Stimulated activated naive CD8-positive, alpha-beta T cell treated with anti-CD3 and anti-CD28 coated beads, Interleukin-15, Interleukin-2, amounts not matched to agents 100 U/mL and 50 U/mL, for 24 hours (primary cell): ENCODE measurements at places on chromosomes 16 and 17.
A peak's percentile ranks its signal among the peaks of the same experiment; 100 is the strongest.

GRCh38 chr17:8100763-8101162 lies 13.2 kb upstream of the ALOX12B start:
- no peak for DNase-seq

- DNase-seq: peak; percentile 7
Observed at GRCh38 chr17:69326377-69327059, 415 bp downstream of the ABCA5 start.

GRCh38 chr17:58965221-58965620 lies 141.5 kb downstream of the TRIM37 start:
- DNase-seq: no peak

DNA sequence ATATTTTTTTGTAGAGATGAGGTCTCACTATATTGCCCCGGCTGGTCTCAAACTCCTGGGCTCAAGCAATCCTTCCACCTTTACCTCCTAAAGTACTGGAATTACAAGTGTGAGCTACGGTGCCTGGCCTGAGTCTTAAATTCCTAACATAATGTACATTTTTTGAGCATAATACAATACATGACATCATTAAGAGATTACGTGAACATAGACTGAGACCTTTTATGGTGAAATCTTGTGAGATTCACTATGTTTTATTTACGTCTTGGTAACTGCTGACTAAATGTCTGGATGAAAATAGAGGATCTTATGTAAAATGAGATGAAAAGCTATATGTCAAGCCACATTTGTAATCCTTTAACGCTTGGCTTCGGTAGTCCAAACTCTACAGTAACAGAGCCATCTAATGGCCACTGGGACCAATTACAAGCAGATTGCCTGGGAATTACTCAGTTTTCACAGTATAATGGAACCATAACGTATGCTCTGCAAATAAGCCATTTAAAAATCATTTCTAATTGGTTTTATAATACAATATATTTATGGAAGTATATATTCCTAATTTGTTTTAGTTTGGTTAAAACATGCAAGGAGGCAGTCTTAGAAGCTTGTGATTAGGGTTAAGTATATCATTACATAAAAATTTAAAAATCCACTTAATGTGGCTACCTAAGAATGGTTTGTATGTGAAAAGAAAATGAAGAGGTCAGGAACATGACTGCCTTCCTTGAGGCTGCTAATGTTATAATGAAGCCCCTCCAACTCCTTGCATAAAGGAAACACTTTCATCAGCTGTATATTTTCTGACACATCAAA lies 8.1 kb upstream of the EFCAB13 start:
- no peak for DNase-seq

GRCh38 chr17:869567-870525 lies 87.7 kb downstream of the MRM3 start:
- no peak for DNase-seq

GRCh38 chr16:13154799-13155198 lies 253.4 kb downstream of the SHISA9 start:
- DNase-seq: no peak

DNA sequence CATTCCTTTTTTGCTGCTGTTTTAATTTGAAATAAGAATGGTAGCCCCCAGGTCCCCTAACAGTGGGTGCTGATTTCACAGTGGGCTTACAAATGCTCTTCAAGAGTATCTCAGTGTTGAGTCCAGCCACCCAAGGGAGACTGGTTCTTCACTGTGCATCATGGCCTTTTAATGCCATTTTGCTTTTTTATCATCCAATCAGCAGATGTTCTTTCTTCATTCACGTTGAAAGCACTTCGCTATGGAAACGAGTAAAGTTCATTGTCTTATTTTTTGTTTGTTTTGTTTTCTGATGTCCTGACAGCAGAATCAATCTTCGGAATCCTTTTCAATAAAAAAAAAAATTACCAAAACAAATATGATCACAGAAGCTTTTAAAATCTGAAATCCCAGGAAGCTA lies 429.0 kb downstream of the MAF start:
- no peak for DNase-seq

GRCh38 chr17:61064087-61064951 lies 335.3 kb upstream of the TBX2 start:
- no peak for DNase-seq

GRCh38 chr17:75269844-75270217 lies 1.2 kb downstream of the MIF4GD start:
- DNase-seq: no peak

GRCh38 chr17:17044846-17045561 lies 2.7 kb downstream of the MPRIP start:
- DNase-seq: no peak

DNA sequence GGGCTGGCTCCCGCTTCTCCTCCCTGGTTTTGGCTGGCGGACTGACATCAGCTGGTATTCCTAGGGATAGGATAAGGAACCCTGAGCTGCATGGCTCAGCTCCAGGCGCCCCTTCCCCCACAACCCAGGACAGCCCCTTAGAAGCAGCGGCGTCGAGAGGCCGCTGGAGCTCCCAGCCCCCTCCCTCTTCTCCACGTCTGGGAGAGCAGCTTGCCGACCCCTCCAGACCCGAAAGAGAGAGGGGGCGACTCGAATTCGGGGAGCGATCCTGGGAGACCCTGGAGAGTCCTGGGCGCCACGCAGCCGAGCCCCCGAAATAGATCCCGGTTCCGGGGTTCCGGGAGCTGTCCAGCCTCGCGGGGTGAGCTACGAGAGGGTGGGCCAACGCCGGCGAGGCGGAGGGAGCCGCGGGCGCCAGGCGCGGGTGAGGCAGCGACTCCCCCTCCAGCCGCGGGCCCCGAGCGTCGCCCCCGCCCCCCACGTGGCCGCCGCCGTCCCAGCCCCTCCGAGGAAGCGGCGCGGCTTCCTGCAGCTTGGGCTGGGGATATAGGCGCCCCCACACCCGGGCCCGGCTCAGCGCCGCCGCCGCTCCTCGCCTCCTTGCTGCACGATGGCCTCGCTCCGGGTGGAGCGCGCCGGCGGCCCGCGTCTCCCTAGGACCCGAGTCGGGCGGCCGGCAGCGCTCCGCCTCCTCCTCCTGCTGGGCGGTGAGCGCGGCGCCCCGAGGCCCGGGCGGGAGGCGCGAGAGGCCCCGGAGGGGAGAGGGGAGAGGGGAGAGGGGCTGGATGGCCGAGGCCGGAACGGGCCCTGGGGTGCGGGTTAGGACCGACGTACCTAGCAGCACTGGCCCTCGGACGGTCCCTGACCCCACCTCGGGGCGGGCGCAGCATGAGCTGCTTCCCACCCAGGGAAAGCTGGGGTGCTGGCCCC lies at the start of gene RAMP2:
Gene RAMP2 (plus strand): TSS at position 576 of the 930 bp plus-strand sequence. CDS start 35 bp downstream, at position 611.
- no peak for DNase-seq

GRCh38 chr17:7548585-7549400 lies at the start of gene TNFSF12:
TNFSF12 (plus strand) TSS chr17:7549058; CDS start chr17:7549154, 96 bp downstream.
- peak; percentile 68 for DNase-seq

GRCh38 chr16:74734361-74735161 lies 33.9 kb upstream of the MLKL start:
- DNase-seq: no peak

DNA sequence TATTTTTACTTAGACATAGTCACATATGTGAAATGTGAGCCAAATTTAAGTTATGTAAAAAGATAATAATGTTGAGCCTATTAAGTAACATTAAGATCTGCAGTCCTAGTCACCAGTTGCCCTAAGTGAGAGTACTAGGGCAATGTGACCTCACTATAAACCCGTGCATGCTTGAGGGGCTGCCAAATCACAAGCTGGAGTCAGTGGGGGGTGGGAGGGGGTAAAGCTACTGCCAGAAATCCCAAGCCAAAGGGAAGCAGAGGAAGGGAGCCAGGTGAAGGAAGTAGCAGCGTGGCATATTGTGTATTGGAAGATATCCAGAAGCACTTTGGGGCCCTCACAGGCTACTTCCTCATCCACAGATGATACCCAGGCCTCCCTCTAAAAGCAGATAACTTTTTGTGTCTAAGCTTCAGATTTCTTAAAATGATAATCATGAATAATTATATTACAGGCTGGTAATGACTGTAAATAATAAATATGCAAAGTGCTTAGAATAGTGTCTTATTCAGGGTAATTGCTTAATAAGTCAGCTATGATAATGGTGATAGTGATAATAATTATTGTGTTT lies 134.1 kb downstream of the CA10 start:
- DNase-seq: no peak

- peak; percentile 28 for DNase-seq
Observed at GRCh38 chr17:18187821-18188761, 4.5 kb downstream of the ALKBH5 start.

- DNase-seq: no peak
Observed at GRCh38 chr17:56661906-56662305, 68.4 kb downstream of the NOG start.

- DNase-seq: no peak
Observed at GRCh38 chr16:59905131-59905530, 1171.0 kb upstream of the GOT2 start.

DNA sequence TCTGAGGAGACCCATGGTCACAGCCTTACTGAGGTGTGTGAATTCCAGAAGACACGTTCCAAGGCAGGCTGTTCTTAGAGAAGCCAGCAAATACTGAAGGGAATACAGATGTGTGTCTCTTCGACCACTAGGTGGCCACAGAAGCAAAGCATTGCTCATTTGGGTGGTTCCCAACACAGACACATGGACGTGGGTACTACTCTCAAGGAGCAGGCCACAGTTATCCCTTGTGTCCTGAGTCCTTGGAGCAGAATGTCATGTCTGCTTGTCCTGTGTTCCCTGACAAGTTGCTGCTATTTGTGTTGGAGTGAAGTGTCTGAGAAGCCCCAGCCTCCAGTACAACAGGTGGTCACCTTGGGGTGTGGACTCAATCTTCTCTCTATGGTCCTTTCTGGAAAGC lies 30.3 kb downstream of the HMOX2 start:
- DNase-seq: peak; percentile 58

DNA sequence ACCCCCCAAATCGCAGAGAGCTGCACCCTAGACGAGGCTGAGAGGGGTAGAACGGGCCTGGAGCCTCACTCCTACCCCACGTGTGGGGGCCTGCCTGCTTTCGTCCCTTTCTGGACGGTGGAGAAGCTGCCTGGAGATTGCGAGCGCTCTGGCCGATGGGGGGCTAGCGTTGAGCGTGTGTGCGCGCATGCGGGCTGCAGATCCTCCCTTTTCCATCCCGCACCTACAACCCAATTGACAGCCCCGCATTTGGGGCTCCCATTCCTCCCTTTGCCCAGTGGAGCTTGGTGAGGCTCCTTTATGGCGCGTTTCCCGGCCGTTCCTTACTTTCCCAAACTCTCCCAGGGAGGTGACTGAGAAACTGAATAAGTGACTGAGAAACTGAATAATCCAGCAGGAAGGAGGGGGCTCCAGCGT lies 907 bp upstream of the ESRP2 start:
- DNase-seq: no peak

GRCh38 chr17:75872434-75873351 lies 5.7 kb downstream of the TRIM47 start:
- DNase-seq: peak; percentile 25

- DNase-seq: no peak
Observed at GRCh38 chr17:40499551-40500189, 1.8 kb downstream of the TNS4 start.

DNA sequence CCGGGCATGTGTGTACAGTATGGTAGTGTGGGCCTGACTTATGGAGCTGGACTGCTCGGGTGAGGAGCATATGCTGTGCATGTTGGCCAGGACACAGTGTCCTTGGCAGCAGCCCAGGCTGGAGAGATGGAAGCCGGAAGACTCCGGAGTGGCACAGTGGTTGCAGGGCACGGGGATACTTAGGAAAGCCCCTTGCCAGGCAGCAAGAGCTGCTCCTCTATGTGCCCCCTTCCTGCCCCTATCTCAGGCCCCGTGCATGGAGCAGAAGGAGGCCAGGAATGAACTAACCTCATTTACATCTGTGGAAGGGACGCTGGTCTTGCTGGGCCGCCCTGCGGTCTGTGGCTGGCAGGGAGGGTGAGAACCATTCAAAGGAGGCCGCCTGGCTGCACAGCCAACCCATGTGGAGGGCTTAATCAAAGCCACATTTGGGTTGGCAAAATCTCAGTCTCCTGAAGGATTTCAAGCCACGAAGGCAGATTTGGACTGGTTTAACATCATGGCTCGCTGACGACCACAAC lies 32.2 kb upstream of the RCVRN start:
- DNase-seq: no peak

- peak; percentile 30 for DNase-seq
Observed at GRCh38 chr17:21573961-21574610, 118.2 kb upstream of the KCNJ18 start.

GRCh38 chr17:56523042-56523441 lies 70.5 kb upstream of the NOG start:
- DNase-seq: no peak

- no peak for DNase-seq
Observed at GRCh38 chr17:8121407-8121680, 2.6 kb downstream of the HES7 start.

DNA sequence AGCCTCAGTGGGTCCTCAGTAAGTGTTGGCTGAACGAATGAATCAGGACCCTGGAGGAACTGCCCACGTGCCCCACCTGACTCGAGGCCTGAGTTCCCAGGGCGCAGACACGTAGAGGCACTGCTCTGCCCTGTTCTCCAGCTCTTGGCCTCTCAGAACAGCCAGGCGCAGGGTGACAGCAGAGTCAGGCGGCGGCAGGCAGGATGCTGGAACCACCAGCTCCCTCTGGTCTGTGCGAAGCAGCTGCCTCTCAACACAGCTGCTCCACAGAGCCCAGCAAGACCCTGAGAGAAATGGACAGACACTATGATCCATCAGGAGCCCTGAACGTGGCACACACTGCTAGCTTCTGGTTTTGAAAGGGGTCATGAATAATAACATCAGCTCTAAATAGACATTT lies 53.1 kb upstream of the BCO1 start:
- DNase-seq: no peak

DNA sequence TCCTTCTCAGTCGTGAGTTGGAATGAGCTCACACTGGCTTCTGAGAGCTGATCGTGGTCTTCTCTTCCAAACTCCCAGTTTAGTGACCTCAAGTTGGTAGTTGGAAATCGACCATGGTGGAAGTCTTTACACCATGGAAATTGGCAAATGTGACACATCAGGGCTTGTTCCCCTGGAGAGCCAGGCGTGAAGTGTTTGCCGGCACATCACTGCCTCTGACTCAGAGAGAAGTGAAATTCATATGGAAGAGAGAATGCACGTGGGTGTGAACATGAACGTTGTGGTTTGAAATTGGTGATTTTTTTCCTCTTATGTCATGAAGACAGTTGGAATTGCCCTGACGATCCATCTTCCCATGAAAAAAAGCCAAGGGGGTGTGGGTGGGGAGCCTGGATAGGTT lies 47.4 kb downstream of the AXIN2 start:
- peak; percentile 12 for DNase-seq

- no peak for DNase-seq
Observed at GRCh38 chr16:75262800-75263127, 11.3 kb upstream of the BCAR1 start.

- peak; percentile 75 for DNase-seq
Observed at GRCh38 chr16:77211880-77212740, 12.9 kb downstream of the SYCE1L start.

GRCh38 chr17:17859909-17860765 lies 23.4 kb upstream of the SREBF1 start:
- peak; percentile 77 for DNase-seq

GRCh38 chr17:57295526-57296023 lies 39.3 kb downstream of the MSI2 start:
- no peak for DNase-seq

- no peak for DNase-seq
Observed at GRCh38 chr17:76049836-76050537, 22.3 kb downstream of the SRP68 start.

GRCh38 chr16:65315081-65315780 lies 193.4 kb upstream of the CDH11 start:
- no peak for DNase-seq

- no peak for DNase-seq
Observed at GRCh38 chr16:83171396-83171795, 544.6 kb downstream of the CDH13 start.
